ENCODE measurements at places on chromosomes 7 and 10.

- DNase-seq, result no peak
Observed at GRCh38 chr10:46223626-46224413, 63.0 kb upstream of the ANTXRL start.

DNA sequence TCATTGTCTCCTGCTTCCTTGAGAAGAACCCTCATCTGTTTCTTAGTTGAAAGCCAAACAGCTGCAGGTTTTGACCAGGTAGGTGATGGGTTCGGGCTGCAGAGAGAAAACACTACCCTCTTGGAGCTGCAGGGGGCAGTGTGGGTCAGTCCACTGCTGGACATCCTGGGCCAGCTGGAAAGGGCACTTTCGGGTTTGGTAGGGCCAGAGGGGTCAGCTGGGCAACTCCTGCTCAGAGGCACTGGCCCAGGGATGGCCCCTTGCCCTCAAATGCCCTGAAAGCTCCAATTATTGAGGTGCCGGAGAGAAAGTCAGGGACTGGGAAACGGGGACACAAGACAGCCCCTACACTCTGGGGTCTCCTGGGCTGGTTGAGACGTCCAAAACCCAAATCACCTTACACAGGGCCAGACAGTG is 90.7 kb downstream of the MKI67 start:
- DNase-seq, result peak; percentile 34

GRCh38 chr7:2016761-2017480 is 215.8 kb downstream of the MAD1L1 start:
- no peak for DNase-seq

- peak; percentile 1 for DNase-seq
Observed at GRCh38 chr10:131777162-131777561, 123.6 kb upstream of the PPP2R2D start.

GRCh38 chr7:80127412-80128160 is 7.0 kb upstream of the GNAI1 start:
- DNase-seq, result peak; percentile 61

- DNase-seq, result no peak
Observed at GRCh38 chr7:22610263-22610662, 110.3 kb upstream of the STEAP1B start.

DNA sequence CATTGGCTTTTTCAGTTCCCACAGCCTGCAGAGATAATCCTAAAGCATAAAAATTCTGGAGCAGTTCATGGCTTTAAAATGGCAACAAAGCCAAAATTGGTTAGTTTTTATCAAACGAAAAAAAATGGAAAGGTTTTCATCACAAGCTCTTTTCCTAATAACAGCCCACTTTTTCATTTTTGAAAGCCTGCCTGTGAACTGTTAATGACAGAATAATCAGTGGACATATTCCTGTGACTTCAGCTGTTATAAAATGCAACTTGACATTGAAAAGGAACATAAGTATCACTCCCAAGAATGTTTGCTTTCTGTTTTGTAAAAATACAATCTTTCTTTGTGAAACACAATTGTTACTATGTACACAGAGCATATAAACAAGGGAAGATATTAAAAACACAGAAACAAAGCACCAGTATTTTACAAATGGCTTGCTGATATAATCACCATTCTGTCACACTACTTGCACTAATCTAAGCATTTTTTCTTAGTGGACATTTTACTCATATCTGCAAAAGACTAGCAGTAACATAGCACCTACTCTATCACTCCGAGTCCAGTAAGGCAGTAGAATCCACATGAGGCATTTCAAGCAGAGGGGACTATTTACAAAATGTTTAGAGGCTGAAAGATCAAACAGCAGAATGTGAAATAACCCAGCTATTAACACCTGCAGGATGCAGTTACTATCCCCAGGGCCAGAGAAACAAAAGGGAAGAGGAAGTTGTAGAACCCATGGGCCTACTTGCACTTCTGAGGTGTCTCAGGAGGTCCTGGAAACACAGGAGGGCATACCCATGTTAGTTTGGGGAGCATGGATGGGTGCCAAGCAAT is 26.4 kb downstream of the MACC1 start:
- DNase-seq, result no peak

GRCh38 chr7:101686030-101686429 is 56.9 kb upstream of the MYL10 start:
- no peak for DNase-seq

GRCh38 chr7:497946-498655 is 21.5 kb downstream of the PDGFA start:
- DNase-seq, result no peak

- no peak for DNase-seq
Observed at GRCh38 chr10:124165827-124166226, 72.4 kb upstream of the CHST15 start.

DNA sequence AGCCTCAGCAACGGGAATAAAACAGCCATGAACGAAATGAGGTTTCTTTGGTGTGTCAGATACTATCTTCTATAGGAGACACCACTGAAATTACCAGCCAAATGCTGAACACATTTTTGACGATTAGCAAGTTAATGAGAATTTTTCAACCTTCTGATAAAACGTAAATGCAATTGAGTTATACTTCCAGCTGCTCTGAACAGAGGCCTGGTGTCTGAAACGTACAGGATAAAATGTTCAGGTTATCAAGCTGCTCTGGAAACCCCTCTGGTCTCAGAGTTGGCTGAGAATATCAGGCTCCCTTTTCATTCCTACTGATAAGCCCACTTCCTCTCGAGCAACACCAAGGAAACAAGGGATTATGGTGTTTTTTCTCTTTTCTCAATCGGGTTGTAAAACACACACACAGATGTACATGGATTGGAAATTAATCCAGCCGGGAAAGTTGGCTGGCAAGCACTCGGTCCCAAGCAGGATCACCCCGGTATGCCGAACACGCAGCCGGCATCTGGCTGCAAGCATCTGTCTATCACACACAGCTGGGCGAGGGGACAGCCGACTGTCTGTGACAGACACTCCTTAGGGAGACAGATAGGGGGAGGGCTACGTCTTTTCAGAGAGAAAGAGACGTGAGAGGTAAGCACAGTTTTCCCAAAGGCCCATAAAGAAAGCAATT is 171.8 kb downstream of the PRKAG2 start:
- no peak for DNase-seq

- DNase-seq, result no peak
Observed at GRCh38 chr7:22124941-22125340, 179.2 kb upstream of the CDCA7L start.

GRCh38 chr7:6448943-6449543 is 1.3 kb upstream of the DAGLB start:
- DNase-seq, result no peak

- DNase-seq, result peak; percentile 64
Observed at GRCh38 chr7:41699516-41699915, 3.4 kb downstream of the INHBA start.

GRCh38 chr7:149872419-149873073 is 1.2 kb upstream of the ATP6V0E2 start:
- DNase-seq, result peak; percentile 92

DNA sequence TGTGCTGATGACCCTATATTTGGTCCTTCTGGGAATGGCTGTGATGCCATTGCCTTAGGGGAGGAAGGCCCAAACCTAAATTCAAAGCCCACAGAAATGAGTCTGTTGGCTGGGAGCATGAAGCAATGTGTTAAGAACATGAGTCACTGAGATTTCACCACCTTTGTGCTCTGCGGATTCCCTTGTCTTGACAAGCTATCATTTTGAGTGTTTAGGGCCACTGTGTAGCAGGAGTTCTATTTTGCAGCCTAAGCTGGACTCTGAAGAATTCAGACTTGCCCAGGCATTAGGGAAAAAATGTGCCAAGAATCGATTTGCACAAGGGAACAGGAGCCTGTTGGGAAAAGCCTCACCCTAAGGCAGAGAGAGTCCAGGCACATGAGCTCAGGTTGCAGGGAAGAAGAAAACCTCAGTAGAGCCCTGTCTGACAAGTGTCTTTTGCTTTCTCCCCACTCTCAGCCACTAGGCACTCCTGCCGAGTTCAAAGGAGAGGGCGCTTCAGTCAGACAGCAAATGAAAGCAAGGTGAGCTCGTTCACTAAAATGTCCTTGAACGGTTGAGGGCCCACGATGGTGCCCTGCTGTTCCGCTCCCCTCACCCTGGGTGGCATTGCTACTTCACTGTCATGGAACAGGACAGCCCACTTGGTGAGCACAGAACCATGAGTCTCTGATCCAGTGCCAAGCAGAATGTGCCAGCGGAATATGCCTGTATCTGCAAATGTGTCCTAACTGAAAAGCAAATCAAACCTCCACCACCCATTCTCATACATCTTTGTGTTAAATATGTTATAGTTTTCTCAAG is 93.6 kb downstream of the PRLHR start:
- peak; percentile 46 for DNase-seq

GRCh38 chr10:61618388-61618961 is 44.3 kb upstream of the CABCOCO1 start:
- peak; percentile 61 for DNase-seq

DNA sequence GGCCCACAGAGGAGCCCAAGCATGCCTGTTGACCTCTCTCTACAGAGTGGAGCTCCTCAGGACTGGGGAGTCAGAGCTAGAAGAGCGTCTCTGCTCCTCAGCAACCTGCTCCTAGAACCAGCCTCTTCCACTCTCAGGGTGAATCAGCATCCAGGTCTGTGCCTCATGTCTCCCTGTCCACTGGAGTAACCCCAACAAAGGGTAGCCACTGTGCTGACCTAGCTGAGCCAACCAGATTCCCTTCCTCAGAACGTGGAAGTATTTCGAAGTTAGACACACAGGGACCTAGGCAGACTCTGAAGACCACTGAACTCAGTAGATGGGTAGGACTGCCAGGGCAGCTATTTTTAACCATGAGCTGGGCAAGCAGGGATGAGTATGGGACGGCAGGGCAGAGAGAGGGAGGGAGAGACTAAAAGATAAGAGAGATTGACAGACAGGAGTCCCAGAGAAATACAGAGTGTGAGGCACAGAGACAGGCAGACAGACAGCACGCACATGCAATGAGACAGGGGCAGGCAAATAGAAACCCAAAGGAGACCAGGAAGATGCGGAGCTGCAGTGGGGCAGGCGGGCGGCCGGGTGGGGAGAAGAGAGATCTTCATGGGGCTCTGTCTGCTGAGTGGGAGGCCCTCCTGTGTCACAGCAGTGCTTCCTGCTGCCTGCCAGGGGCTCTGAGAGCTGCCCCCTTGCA is 56.7 kb downstream of the OSBPL3 start:
- no peak for DNase-seq

DNA sequence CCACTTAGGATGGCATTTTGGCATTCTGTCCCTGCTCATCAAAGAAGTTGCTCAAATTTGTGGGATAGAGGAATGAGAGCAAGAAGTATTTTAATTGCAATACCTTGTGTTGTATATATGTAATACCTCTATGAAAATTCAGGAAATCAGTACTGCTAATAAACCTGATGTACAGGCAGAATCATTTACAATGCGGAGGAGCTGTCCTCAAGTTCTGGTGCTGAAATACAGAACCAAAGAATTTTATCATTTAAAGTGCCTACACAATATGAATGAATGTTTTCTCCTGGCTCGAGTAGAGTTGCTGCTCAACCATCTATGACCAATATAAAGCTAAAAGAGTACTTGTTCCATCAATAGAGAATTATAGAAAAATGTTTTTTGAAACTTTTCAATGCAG is 305.8 kb downstream of the PLXNA4 start:
- DNase-seq, result peak; percentile 26

DNA sequence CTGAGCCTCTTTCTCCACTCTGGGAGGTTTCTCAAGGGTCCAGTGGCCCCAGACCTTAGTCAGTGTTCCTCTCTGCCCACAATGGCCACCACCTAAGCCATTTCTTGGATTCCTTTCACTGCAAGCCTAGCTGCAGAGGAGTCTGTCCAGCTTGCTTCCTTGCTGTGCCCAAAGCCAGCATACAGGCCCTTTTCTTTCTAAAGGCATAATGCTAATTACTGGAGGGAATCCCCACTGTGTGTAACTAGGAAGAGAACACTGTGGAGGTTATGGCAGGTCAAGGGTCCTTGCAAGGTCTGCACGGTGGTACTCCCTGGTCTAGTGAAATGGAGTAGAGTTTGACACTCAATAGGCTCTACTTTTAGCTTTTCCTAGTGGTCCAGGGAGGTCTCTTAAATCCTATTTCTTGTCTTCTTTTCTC is 70.4 kb upstream of the CC2D2B start:
- no peak for DNase-seq

DNA sequence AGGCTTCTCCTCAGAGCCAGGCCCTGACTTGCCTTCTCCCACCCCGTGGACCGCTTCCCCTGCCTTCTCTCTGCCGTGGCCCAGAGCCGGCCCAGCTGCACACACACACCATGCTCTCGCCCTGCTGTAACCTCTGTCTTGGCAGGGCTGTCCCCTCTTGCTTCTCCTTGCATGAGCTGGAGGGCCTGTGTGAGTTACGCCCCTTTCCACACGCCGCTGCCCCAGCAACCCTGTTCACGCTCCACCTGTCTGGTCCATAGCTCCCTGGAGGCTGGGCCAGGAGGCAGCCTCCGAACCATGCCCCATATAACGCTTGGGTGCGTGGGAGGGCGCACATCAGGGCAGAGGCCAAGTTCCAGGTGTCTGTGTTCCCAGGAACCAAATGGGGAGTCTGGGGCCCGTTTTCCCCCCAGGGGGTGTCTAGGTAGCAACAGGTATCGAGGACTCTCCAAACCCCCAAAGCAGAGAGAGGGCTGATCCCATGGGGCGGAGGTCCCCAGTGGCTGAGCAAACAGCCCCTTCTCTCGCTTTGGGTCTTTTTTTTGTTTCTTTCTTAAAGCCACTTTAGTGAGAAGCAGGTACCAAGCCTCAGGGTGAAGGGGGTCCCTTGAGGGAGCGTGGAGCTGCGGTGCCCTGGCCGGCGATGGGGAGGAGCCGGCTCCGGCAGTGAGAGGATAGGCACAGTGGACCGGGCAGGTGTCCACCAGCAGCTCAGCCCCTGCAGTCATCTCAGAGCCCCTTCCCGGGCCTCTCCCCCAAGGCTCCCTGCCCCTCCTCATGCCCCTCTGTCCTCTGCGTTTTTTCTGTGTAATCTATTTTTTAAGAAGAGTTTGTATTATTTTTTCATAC is 38.0 kb downstream of the LIMK1 start:
- DNase-seq, result no peak

DNA sequence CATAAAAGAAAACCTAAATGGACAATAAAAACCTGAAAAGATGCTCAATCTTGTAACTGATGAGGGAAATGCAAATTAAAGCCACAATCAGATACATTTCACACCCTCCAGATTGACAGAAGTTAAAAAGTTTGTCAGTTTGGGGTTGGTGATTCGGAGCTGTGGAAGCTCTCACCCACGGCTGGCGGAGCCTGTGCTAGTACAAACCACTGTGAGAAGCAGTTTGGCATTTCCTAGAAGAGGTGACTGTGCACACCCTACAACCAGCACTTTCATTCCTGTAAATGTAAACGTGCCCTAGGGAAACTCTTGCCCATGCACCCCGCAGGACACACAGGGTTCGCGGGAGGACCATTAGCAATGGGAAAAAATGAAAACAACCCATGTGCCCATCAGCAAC is 114.1 kb downstream of the BMS1 start:
- DNase-seq, result no peak

- peak; percentile 38 for DNase-seq
Observed at GRCh38 chr7:140857048-140857447, 67.7 kb downstream of the BRAF start.
